Thymus (tissue), 14 donors: ENCODE measurements at places on chromosomes 5 and 9. TPM values are rescaled to one million over a fixed set of nuclear protein-coding genes. Genes with fewer than 3 reads are reported as not detected.

Gene GPR21
- not detected for total RNA-seq

Gene SAXO1
- total RNA-seq: 0.09 TPM

Gene REEP5
- total RNA-seq: 19.9 TPM

Gene CDH6
- total RNA-seq: 0.66 TPM

Gene DMAC1
- total RNA-seq: 149 TPM

Gene BNIP1
- total RNA-seq: 17.7 TPM

Gene FAM120AOS
- 39.0 TPM for total RNA-seq

Gene OR1J2
- not detected for total RNA-seq

Gene ANKRD18B
- total RNA-seq: 1.0 TPM

Gene WNK2
- 12.5 TPM for total RNA-seq

Gene C5orf58
- total RNA-seq: not detected

Gene LCN10
- total RNA-seq: 1.2 TPM

Gene IFNE
- total RNA-seq: 0.09 TPM

Gene CYSRT1
- 0.57 TPM for total RNA-seq

Gene ANXA2R
- 18.6 TPM for total RNA-seq

Gene ACTBL2
- not detected for total RNA-seq

Gene GFI1B
- 0.61 TPM for total RNA-seq

Gene PCDHGB3
- total RNA-seq: 0.33 TPM
